Fibroblast of lung (primary cell): ENCODE measurements at places on chromosomes 1 and 21.

DNA sequence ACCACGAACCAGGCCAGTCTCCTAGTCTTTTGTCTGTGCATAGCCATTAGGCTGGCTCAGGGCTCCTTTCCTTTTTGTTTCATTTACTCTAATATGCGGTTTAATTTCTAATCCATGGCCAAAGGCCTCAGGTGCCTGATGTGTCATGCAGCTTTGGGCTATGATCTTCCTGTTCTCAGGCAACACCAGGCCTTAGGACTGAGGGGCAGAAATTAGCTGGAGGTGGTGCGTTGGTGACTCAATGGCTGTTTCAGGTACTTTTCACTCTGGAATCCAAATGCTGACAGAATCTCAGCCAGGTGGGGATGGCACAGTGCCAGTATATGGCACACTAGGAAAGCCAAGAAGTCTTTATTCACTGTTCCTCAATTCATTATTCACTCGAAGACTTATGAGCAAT lies 105.3 kb downstream of the CACNA1E start:
- DNase-seq: no peak

DNA sequence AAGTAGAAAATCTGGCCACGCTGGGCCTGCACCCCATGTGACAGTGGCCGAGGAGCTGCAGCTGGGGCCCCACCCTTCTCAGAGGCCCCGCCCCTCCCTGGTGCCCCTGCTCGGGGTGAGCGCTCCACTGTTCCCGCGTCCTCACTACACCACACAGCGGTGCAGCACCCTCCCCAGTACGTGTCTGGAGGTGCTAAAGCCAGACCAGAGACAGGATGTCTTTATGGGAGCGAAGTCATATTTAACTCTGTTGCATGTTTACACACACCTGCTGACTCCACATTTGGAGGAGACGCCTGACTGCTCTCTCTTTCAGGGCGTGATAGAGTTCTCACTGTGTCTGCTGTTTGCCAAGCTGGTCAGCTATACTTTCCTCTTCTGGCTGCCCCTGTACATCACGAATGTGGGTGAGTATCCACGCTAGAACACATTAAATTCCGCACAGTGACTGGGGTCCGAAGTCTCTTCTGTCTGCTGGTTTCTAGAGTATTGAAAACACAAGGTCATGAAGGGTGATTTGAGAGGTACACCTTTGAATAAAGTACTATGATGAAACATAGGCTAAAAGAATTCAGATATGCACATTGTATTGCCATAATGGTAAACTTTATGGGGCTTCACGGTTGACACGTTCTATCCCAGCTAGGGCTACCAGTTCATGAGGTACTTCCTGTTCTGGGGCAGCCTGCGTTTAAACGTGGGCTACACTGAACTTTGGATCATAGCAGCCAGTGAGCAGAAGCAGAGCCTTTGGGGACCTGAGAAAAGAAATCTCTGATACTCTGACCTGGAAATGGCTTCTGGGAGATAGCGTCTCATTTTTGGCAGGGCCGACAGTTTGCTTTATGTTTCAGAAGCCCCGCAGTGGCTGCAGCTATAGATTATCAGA lies 48.4 kb downstream of the SLC37A1 start:
- DNase-seq: no peak

GRCh38 chr1:94925004-94925403 lies 1.9 kb downstream of the CNN3 start:
- DNase-seq: peak; percentile 83

- DNase-seq: peak; percentile 7
Measured at GRCh38 chr1:100323419-100324106, 28.7 kb upstream of the CDC14A start.

DNA sequence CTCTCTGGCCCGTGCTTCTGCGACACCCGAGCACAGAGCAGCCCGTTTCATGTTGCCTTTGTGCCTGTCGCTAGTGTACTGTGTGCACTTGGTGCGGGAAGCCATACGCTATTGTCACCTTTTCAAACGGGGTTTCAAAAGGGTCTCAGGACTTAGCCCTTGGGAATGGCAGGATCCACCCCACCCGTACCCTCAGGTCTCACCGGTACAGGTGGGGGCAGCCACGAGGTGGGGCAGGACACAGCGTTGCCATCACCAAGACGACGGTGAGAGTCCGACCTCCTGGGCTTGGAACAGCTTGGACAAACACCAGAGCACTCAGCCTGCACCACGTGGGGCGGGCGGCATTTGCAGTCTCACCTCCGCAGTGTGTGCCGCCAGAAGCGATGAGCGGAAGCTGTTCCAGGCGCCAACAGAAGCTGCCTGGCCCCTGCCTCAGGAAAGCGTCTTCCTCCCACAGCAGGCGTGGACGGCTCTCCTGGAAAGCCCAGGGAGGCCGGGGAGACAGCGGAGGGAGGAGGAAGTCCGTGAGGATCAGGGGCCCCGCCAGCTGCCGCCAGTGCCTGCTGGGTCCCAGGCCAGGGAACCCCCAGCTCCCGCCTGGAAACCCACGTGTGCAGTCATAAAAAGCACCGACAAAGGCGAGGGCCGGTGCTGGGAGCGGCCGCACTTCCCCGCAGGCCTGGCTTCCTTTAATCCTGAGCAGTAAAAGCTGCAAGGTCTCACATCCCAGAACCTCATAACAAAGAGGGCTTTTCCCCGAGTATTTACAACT lies 131.3 kb upstream of the ARHGEF16 start:
- no peak for DNase-seq
